Sciatic nerve (tissue), 2 donors: ENCODE measurements at places on chromosomes 5 and 9. TPM values are rescaled to one million over a fixed set of nuclear protein-coding genes. Genes with fewer than 3 reads are reported as not detected.

ACER2 gene
- 10.7 TPM for total RNA-seq

GRCh38 chr5:68122439-68123328 is 92.9 kb upstream of the PIK3R1 start:
- DNase-seq: no peak

DNA sequence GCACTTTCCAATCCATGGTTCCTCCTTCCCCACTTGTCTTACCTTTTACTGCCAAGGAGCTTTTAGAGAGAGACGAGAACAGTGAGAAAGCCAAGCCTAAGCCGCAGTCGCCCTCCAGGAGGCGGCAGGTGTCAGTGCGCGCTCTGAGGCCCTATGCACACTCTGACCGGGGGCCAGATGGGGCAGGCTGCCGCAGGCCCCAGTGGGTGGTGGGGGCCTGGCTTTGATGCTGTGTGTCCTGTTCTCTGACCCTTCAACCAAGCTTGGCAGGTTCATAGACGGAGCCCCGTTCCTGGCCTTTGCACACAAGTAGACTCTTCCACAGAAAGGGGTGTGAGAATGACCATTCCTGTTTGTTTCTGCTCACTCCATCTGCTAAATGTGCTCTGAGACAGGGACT is 77.3 kb downstream of the WNK2 start:
- peak; percentile 31 for DNase-seq

FAM221B gene
- not detected for total RNA-seq

DNA sequence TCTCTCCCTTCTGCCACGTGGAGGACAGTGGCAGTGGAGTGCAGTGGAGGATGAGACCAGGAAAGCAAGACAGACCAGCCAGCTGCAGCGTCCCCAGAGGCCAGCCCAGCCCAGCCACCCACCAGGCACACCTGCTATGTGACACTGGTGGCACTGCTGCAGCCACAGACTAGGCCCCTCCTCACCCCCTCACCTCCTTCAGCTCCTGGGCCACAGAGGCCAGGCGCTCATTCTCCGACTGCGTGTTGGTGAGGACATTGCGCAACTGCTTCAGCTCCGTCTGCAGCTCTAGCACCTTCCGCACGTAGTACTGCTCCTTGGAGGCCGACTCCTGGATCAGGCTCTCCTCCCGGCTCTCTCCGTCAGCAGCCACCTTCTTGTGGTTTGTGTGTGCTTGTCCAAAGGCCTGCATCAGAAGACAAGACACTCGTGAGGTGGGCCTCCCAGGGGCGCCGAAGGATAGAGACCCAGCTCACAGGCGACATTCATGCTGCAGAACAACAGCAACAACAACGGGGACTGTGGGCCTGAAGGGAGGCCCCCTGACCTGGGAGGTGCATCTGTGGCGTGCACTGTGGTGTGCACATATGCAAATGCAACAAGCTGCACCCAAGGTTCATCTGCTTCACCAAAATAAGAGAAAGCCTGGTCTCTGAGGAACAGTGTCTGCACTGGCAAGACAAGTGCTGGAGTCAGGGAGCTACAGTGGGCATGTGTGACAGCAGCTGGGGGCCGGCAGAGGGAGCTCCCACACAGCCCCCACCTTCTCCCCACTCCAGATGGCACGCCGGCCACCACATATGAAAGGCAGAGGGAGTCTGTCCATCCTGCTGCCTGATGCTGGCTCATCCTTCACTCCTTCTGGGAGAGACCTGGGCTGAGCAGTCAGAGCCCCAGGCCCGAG is 35.5 kb downstream of the BICD2 start:
- no peak for DNase-seq

GRCh38 chr9:88372103-88372654 is 16.1 kb upstream of the SPIN1 start:
- DNase-seq: no peak

CD74 gene
- 989 TPM for total RNA-seq

- no peak for DNase-seq
Measured at GRCh38 chr5:81914696-81915095, 57.1 kb upstream of the ATG10 start.

DNA sequence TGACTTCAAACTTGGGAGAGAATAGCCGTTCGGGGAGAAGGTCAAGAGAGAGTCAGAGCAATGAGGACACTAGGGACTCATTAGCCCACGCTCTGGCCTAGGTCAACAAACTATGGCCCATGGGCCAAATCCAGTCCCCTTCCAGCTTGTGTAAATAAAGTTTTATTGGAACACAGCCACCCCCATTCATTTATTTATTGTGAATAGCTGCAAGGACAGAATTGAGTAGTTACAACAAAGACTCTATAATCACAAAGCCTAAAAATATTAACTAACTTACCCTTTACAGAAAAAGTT is 33.1 kb upstream of the TRIM32 start:
- no peak for DNase-seq

GRCh38 chr5:31645420-31646081 is 6.6 kb downstream of the PDZD2 start:
- DNase-seq: no peak

- no peak for DNase-seq
Measured at GRCh38 chr5:123882965-123883345, 371.0 kb downstream of the CSNK1G3 start.

- no peak for DNase-seq
Measured at GRCh38 chr5:31182136-31182535, 11.3 kb upstream of the CDH6 start.

CORO2A gene
- total RNA-seq: 3.7 TPM

- no peak for DNase-seq
Measured at GRCh38 chr5:67350618-67351201, 154.1 kb upstream of the CD180 start.

SPATA31A3 gene
- total RNA-seq: not detected

PITX1 gene
- total RNA-seq: 3.6 TPM

- DNase-seq: no peak
Measured at GRCh38 chr5:135151256-135151655, 117.2 kb upstream of the PITX1 start.

DNA sequence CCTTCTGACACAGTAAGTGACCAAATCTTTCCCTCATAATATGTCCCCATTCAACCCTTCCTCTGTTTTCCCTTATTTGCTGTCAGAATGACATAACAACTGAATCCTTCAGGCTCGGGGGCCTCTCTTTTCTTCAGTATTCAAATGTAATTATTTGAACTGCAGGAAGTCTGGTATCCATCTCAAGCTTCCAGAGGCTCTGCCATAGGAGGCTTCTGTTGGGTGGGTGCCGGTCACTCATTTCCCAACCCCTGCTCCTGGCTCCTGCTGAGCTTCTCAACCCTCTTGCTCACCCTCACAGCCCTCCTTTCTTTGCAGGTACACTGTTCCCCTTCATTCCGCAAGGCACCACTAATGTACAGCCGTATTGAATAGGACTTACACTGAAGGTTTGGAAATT is 151.8 kb upstream of the MAP3K1 start:
- no peak for DNase-seq

DNA sequence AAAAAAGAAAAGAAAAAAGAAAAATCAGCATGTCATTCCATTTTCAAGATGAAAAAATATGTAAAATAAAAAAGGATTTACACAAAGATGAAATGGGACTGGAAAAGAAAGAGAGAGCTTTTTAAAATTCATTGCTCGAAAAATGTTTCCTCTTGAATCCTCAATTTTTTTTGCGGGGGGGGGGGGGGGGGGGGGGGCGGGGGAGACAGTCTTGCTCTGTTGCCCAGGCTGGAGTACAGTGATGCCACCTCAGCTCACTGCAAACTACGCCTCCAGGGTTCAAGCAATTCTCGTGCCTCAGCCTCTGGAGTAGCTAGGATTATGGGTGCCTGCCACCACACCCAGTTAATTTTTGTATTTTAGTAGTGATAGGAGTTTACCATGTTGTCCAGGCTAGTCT is 16.5 kb downstream of the PFDN1 start:
- DNase-seq: no peak

ZNF483 gene
- 20.1 TPM for total RNA-seq

SPINK13 gene
- total RNA-seq: not detected

DNA sequence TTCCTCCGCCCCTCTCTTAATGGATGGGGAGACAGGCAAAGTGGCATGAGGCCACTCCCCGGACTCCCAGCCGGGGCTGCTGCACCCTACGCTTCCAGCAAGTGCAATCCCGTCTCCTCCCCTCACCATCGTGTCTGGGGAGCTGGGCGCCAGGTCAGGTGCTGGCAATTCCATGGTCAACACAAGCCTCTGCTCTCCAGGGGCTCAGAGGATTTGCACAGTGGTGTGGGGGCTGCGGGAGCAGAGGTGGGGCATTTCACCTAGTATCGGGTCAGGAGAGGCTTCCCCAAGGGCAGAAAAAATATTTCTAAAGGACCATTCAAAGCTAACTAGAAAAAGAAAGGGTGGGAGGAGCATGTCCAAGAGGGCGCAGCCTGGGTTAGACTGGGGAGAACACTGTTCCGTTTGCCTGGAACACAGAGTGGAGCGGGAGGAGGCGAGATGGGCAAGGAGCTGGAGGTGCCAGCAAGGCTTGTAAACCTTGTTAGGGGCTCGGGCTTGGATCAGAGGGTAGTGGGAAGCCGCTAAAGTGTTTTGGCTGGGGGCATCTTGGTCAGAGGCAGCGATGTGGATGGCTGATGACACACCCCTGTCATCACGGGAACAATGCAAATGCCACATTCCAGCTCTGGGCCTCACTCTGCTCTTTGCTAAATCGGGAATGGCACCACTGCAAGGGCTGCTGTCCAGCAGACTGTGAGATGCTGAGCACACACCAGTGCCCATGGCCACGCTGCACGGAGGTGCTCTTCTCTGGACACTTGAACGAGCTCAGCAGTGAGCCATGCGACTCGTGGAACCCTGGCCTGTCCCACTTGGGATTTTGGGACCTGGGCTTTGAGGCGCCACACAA is 191.7 kb downstream of the CDK5RAP2 start:
- DNase-seq: no peak

GRCh38 chr5:8831251-8831650 is 714.6 kb downstream of the SEMA5A start:
- DNase-seq: no peak

- no peak for DNase-seq
Measured at GRCh38 chr5:142527234-142527633, 158.7 kb downstream of the FGF1 start.

DNA sequence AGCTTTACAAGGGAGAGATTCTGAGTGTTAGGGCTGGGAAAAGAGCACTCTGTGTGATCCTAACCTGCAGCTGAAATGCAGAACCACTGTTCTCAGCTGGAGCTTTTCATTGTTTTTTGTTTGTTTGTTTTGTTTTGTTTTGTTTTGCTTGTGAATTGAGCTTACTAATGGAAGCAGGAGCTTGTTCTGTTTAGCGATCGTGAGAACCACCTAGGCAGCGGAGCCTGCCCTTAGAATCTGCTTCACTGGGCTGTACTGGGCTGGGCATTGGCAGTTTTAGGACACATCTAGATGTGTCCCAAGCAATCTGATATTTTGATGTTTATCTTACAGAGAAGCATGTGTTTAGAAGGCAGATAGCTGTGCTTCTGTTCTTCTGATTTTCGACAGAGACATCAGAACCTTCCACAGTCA is 14.3 kb downstream of the SYK start:
- DNase-seq: no peak

DNA sequence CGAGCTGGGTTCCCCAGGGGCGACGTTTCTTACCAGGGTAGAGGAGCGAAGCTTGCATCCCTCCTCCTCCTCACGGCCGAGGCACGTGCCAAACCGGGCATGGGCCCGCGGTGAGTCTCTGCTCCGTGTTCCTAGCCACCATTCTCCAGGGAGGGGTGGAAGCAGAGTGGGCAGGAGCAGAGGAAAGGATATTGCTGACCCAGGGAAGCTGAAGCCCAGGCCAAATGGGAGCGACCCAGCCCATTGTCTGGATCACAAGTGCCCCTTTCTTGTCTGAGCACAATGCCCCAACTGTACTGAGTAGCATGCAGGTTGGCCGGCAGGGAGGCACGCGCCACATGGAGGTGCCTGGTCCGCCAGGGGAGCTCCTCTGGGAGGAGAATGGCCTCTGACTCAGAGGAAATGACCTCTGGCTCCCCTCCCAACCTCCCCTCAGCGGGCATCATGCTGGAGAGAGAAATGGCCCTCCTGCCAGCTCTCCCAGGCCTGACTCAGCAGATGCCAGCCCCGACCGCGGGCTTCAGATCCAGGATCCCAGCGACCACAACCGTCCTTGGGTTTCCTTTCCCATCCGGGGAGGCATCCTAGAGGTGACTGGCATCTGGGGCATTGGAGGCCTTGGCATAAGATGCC is 1.1 kb downstream of the PRR7 start:
- peak; percentile 76 for DNase-seq

UBAP2 gene
- 54.0 TPM for total RNA-seq

- no peak for DNase-seq
Measured at GRCh38 chr5:59519338-59519737, 374.2 kb downstream of the PDE4D start.

- DNase-seq: peak; percentile 68
Measured at GRCh38 chr5:81164936-81165335, 68.2 kb upstream of the CKMT2 start.

ANKDD1B gene
- 3.6 TPM for total RNA-seq

DNA sequence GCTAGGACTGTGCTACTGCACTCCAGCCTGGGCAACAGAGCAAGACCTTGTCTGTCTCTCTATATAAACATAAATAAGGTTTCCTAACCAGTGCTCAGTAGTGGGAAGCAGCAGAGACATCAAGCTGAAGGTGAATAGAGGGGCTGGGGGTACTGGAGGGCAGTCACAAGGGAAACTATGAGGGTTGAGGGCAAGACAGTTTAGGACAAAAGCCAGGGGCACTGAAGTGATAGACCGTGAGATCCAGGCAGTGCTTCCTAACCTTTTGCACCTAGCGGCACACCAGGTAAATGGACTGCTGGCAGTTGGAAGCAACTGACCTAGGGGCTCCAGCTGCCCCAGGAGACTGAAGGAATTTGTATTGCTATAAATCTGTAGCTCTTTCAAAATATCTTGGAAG is 178.4 kb downstream of the PJA2 start:
- no peak for DNase-seq

MARCOL gene
- total RNA-seq: not detected

DNA sequence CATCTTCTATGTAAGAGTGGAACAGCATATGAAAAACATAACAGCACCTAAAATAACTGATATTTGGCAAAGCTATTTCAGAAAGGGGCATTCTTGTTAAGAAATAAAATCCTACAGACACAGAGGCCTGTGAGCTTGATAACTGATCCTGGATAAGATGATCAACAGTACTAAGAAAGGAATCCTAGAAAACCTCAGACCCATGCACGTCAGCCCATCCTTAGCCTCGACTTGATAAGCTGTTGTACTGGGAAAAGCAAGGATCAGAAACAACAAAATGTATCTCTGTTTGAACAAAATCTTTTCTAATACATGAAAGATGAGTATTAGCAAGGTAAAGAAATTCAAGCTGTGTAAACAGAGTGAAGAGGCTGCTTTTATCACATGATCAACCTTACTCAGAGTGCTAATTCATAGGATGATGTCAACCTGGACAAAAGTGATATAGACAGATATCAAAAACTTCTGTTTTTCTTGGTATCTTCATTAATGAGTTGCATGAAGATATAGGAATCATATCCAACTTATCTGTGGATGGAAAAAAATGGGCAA is 15.2 kb downstream of the LIFR start:
- DNase-seq: no peak

GRCh38 chr5:135191084-135191826 is 157.2 kb upstream of the PITX1 start:
- peak; percentile 80 for DNase-seq

OLFML2A gene
- total RNA-seq: 110 TPM

FAM240B gene
- not detected for total RNA-seq

TRIM36 gene
- total RNA-seq: 3.7 TPM

- no peak for DNase-seq
Measured at GRCh38 chr5:97568382-97568781, 385.3 kb upstream of the RIOK2 start.

- no peak for DNase-seq
Measured at GRCh38 chr9:92612816-92613215, 57.1 kb downstream of the IPPK start.
